ENCODE measurements at places on chromosomes 3 and 15.

GRCh38 chr15:96356494-96357455 is 26.3 kb downstream of the NR2F2 start:
- DNase-seq = peak; percentile 12

GRCh38 chr3:184011230-184011876 is 6.3 kb downstream of the ABCC5 start:
- DNase-seq = no peak

DNA sequence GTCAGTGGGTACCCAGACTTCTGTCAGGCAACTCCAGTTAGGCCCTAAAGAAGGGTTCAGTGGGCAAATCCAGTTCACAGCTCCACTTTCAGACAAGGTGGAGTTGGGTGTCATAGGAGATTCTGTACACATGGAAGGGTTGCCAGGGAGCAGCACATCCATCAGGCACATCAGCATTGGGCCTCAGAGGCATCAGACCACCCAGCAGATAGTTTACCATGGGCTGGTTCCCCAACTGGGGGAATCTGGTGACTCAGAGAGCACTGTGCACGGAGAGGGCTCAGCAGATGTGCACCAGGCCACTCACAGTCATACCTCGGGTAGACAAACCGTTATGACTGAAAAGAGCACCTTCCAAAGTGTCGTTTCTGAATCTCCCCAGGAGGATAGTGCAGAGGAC is 27.2 kb downstream of the SYNM start:
- no peak for DNase-seq

- DNase-seq = no peak
These were observed 7.8 kb upstream of the NANOGP8 start for GRCh38 chr15:35092846-35093245.

DNA sequence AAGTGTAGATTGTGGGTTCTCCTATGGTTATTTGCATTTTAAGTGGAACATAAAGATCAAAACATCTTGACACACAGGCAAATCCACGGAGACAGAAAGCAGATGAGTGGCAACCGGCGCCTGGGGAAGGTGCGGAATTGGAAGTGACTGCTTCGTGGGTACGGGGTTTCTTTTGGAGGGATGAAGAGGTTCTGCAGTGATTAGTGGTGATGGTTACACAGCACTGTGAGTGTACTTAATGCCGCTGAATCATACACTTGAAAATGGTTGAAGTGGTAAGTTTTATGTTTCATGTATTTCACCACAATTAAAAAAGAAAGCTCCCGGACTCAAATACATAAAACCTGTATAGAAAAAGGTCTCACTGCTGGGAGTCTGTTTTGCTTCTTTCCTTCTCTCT is 18.5 kb upstream of the VPS33B start:
- no peak for DNase-seq

Measured in stimulated activated CD4-positive, alpha-beta T cell treated with anti-CD3 and anti-CD28 coated beads, Interleukin-1b, Interleukin-23, amount 100 ng/mL, for 1 hour (primary cell).